ENCODE measurements at places on chromosomes 12 and 14.

DNA sequence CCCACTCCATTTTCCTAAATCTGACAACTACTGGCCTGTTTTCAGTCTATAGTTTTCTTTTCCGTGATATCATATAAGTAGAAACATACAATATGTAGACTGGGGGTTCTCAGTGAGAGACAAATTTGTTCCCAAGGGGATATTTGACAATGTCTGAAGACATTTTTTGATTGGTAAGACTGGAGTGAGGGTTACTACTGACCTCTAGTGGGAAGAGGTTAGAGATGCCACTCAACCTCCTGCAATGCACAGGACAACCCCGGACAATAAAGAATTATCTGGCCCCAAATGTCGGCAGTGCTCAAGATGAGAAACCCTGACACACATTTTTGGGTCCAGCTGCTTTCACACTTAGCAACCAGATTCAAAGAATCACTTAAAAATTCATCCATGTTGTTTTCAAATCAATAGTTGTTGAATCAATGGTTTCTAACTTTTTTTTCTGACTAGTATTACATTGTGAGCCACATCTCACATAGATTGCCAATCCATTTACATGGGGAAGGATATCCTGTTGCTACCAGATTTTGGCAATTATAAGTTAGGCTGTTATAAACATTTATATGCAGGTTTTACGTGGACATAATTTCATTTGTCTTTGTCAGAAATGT is 307.1 kb downstream of the RPL10L start:
- no peak for DNase-seq

DNA sequence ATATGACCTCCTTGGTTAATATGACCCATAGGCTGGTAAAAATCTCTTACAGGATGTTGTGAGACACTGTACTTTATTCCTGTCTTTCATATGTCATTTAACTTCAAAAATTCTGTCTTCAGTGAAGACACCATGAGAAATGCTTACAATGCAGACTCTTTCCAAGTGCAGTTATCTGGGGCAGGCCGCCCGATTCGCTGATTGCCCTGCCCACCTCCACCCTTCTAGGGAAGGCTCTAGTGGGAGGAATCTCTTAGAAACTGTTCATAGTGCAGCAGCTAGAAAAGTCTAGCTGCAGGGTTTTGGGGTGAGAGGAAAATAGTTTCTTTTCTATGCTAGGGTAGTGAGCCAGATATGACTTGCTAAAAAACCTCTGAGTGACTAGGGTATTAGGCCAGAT is 15.0 kb upstream of the CIPC start:
- no peak for DNase-seq

GRCh38 chr14:101716956-101717662 is 44.4 kb upstream of the PPP2R5C start:
- peak; percentile 42 for DNase-seq

- DNase-seq, result no peak
Observed at GRCh38 chr14:89138846-89139245, 278.2 kb downstream of the FOXN3 start.

GRCh38 chr12:28308891-28309290 is 118.6 kb downstream of the CCDC91 start:
- DNase-seq, result no peak

- DNase-seq, result no peak
Observed at GRCh38 chr14:25607192-25607591, 557.2 kb upstream of the STXBP6 start.

- DNase-seq, result no peak
Observed at GRCh38 chr14:102043251-102044025, 43.4 kb downstream of the HSP90AA1 start.

- no peak for DNase-seq
Observed at GRCh38 chr12:102096855-102097254, 23.1 kb downstream of the NUP37 start.

- no peak for DNase-seq
Observed at GRCh38 chr12:116950628-116951325, 40.0 kb downstream of the FBXW8 start.

DNA sequence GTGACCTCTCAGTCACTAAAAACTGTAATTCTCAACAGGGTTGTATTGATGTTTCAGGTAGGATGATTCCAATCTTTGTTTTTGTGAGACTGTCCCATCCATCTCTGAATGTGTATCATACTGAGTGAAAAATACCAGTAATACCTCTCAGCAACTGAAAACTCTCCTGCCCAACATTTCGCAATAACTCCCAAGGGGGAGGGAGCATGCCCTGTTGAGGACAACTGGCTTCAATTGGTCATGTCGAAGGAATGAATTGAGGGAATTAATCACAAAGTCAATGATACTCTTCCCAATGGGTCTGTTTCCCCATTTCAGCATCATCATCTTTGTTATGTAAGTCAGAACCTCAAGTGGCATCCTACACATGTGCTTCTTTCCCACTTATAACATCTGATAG is 102.4 kb upstream of the E2F7 start:
- no peak for DNase-seq

DNA sequence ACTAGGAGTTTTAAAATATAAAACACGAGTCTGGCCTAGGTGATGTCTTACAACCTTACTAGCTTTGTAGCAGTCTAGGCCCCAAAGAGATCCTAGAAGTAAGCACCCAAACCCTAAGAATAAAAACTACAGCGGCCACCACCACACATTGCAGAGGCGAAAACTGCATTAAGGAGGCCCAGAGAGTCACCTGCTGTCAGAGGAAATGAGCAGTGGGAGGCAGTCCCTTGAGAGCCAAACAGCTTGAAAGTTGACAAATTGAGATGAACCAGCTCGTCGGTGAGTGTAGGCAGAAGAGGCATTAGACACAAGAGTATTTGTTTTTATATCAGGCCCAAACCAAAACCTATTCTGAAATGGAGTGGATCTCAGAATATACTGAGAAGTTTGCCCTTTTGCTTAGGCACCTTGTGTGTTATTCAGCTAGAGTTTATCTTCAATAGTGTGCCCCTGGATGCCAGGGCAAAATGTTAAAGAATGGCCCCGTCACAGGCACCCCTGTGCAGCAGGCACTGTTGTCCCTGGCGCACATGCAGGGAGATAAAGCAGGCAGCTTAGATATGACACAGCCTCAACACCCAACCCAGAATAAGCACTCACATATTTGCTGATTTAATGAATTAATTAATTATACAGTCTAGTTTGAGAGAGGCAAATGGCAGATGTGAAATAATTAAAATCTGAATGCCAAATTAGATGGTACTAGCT is 56.7 kb downstream of the TTC7B start:
- no peak for DNase-seq

GRCh38 chr12:107225635-107226034 is 132.3 kb upstream of the CRY1 start:
- DNase-seq, result no peak

DNA sequence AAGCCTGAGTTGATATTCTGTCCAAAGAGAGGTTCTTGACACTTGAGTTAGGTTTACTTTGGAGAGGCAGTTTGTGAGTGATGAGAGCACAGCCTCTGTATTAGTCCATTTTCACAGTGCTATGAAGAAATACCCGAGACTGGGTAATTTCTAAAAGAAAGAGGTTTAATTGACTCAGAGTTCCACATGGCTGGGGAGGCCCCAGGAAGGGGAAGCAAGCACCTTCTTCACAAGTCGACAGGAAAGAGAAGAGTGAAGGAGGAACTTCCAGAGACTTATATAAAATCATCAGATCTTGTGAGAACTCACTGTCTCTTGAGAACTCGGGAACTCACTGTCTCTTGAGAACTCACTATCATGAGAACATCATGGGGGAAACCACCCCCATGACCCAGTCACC is 5.4 kb downstream of the ZC3H14 start:
- no peak for DNase-seq

DNA sequence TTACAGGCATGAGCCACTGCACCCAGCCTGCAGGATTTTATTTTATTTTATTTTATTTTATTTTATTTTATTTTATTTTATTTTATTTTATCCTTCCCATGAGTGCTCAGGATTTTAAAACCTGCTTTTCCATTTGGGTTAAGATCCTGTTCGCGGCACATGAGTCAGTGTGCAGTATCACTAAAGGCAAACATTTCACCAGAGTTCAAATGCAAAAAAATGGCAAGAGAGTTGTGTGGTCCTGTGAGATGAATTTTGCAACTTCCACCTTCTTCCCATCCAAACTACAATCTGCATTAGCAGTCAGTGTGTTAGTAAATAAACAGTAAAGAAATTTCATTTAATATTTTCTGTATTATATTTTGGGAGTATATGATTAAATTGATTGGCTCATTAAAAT is 29.0 kb downstream of the MOAP1 start:
- DNase-seq, result no peak

DNA sequence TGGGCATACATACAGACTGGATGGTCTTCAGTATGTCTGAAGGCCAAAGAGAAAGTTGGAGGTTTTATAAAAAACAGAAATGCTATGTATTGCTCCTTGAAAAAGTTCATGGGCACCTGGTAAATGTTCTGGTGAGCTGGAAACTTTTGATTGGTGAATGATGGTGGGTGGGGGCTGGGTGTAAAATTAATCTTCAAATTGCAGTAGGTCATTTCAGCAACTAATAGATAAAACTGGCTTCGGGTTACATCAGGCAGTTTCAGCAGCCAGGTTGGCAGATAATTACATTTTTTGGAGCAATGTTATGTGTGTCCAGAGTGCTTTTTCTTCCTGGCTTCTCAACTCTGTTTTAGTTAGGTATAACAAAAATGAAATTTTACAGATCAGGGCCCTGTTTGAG is 35.3 kb downstream of the SDR9C7 start:
- DNase-seq, result no peak

GRCh38 chr12:32698285-32698684 is 19.2 kb downstream of the DNM1L start:
- no peak for DNase-seq

DNA sequence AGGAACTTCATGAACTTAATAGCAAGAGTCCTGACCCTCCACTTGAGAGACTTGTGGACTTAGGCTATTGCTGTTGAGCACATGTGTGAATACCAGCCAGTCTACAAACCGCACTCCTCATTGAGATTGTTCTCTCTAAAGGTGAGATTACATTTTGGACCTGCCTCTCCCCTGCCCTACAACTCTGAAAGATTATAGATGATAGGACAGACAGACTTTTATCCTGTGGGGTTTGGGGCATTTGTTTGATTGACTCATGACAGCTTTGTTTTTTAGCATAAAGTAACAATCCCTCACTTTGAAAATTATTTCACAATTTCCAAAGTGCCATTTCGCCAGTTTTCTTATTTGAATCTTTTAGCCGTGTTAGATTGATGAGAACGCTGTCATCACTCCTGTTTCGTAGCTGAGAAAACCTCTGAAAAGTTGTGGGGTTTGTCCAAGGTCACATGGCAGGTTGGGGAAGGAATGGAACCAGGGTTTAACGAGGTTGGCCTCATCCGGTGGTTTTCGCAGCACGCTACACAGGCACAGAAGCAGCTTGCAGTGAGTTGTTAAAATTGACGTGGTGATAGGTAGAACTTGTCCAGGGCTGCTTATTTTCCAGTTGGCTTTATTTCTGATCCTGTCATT is 836 bp downstream of the EVL start:
- no peak for DNase-seq

DNA sequence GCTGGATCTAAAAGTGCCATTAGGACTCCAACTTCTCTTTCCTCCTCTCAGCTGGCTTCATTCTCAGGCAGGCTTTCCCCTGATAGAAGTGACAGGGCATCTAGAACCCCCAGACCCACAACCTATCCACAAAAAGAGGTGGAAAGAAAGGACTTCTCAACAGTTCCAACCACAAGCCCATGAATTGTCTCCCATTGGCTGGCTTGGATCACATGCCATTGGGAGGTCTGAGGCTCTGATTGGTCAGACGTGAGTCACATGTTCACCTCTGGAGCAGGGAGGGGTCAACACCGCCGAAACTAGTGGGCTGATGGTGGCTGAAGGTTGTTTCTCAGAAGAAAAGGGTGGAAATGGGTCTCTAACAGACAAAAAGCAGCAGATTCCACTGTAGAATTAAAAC is 47.2 kb downstream of the DRAM1 start:
- DNase-seq, result no peak

DNA sequence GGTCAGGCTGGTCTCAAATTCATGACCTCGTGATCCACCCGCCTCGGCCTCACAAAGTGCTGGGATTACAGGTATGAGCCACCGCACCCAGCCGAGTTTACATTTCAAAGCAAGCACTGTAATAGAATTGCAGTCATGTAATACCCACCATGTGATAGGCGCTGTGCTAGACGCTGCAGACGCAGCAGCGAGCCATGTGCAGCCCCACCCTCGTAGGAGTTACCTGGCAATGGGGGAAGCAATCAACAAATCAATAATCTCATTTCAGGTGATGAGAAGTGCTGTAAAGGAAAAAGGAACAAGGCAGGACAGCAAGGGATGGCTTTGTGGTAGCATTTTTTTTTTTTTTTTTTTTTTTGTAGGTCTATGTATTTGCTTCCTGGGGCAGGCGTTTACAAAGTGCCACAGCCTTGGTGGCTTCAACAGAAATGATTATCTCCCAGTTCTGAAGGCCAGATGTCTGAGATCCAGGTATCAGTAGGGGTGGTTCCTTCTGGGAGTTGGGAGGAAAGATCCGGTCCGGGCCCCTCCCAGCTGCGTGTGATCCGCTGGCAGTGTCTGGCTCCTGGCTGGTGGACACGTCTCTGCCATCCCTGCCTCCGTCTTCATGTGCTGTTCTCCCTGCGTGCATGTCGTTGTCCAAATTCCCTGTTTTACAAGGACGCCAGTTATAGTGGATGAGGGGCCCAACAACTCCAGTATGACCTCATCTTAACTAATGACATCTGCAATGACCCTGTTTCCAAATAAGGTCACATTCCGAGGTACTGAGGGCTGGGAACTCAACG is 72.8 kb downstream of the TNFAIP2 start:
- DNase-seq, result no peak

DNA sequence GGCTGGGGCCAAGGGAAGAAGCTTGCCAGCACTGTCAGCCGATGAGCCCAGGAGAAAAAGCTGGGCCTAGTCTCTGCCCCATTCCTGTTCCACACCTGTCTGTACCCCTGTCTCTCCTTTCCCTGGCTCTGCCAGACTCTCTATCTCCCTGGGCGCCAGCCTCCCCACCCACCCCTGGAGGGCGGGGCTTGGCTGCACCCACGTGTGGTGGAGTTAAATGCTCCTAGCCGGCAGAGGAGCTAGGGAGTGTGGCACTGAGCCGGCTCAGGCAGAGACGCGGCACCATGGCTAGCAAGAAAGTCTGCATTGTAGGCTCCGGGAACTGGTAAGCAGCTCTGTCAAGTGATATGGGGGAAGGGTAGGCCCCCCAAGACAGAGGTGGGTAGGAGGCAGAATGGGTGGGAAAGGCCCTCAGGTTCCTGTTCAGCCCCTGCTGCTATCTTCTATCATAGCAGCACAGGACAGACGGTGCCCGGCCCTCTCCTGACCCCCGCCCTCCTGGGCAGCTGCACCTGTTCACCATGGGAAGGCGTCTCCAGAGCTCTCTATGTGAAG is at the start of gene GPD1:
GPD1 (plus strand) TSS at position 242 of the 555 bp plus-strand sequence; CDS start at position 285, 43 bp downstream.
- DNase-seq, result peak; percentile 81

- no peak for DNase-seq
Observed at GRCh38 chr12:3944620-3945019, 71.4 kb upstream of the PARP11 start.
